ENCODE measurements at places on chromosomes 7 and 10. TPM values are rescaled to one million over a fixed set of nuclear protein-coding genes. Genes with fewer than 3 reads are reported as not detected.

ARPC1B gene
- polyA plus RNA-seq: 245 TPM

COMTD1 gene
- polyA plus RNA-seq: 2.3 TPM

DNA sequence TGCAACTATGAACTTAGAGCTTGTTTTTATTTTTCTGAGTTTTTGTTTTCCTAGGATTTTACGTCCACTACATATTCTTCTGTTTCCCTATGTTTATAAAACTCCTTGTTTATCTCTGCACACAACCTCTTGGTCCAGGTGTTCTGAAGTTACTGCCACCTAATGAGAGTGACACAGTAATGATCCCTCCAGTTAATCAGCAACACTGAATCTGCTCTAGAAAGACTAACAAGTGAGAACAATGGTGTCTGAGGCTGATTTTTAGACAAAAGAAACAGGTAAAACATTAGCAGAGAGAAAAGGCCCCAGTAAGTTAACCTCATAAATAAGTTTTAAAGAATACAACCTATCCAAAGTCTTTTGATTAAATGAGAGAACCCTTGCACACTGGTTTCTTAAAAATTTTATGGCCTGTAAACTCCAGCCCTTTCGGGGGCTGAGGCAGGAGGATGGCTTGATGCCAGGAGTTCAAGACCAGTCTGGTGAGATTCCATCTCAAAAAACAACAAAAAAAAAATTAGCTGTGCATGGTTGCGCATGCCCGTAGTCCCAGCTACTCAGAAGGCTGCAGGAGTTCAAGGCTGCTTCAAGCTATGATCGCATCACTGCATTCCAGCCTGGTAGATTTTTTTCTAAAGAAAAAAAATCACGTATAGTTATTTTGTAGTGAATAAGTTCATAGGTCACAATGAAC lies 397.6 kb downstream of the MAGI2 start:
- no peak for DNase-seq

DNA sequence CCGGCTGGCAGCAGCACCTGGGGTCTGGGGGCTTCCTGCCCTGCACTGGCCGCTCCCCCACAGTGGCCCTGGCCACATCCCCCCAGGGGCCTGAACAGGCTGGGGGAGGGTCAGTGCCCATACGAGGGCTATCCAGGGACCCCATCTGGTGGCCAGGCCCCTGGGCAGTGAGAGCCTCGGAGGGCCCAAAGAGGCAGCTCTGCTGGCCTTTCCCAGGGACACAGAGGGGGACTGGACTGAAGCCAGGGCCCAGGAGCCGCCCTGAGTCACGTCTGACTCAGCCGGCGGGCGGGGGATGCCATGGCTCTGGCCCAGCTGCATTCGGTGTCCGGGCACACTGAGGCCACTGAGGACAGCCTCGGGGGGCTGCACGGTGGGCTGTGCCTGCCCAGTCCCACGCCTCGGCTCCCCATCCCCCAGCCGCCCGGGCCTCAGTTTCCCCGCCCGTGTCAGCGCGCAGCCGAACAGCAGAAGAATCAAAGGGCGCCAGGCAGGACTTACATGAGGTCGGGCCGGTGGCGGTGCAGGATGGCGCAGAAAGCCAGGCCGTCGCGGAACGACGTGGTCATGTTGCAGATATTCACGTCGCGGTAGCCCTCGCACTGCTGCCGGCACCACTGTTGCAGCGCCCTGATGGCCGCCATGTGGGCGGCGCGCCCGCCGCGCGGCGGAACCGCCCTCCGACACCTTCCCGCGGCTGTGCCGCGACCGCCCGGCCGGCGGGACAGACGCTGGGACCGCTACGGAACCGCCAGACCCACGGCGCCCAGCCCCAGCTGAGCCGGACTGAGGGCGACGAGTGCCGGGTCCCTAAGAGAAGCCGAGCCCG lies at the start of gene MICALL2:
Gene MICALL2 (minus strand): TSS at position 788 of the 829 bp plus-strand sequence. CDS start 144 bp downstream, at position 644.
- peak; percentile 65 for DNase-seq

DNA sequence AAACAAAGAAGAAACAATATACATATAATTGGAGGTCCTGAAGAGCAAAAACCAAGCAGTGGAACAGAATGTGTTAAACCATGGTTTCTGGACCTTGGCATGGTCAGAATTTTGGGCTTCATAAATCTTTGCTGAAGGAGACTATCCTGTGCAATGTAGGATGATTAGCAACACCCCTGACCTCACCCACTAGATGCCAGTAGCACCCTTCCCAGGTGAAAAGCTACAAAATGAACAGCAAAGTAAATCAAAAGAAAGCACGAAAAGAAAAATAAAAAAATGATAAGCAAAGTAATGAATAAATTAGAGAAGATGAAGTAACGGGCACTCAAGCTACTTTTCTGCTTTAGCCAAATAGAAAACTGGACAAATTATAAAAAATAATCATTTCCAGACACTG lies 19.2 kb upstream of the ZPBP start:
- DNase-seq: no peak

- DNase-seq: peak; percentile 29
Observed at GRCh38 chr7:135744938-135745702, 3.5 kb downstream of the FAM180A start.

DNA sequence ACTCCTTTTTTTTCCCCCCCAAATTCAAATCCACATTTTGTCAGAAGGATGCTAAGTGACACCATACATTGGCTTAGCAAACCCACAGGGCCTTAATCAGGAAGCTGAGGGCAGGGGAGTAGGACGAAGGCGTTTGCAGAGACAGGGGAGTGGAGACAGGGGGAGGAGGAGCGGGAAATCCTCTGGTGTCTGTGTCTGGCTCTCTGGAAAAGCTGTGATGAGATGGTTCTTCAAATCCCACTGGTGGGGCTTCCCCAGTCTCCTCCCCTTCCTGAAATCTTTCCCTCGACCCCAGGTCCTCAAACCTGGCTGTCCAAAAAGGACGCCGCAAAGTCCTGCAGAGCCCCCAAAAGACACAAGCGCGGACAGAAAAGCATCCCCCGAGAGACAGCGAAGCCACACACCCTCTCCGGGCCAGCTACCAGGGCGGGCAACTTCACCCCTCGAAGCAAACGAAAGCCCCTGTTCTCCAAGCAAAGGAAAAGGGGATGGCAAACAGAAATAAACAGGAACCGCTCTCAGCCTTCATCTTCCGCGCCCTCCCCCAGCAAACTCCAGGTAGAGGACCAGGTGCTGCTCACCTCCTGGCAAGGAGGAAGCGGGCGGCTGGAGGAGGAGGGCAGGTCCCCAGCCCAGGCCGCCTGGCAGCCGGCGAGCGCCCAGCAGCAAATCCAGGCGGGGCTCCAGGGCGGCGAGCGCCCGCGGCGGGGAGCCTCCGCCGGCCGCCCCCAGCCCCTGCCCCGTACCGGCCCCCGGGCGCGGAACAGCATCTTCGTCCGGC lies 520 bp downstream of the ELAPOR2 start:
- no peak for DNase-seq

- no peak for DNase-seq
Observed at GRCh38 chr10:71007516-71007915, 119.2 kb upstream of the PCBD1 start.

GRCh38 chr10:86729677-86730076 lies 26.7 kb upstream of the BMPR1A start:
- DNase-seq: no peak

RNLS gene
- 8.0 TPM for polyA plus RNA-seq

DNA sequence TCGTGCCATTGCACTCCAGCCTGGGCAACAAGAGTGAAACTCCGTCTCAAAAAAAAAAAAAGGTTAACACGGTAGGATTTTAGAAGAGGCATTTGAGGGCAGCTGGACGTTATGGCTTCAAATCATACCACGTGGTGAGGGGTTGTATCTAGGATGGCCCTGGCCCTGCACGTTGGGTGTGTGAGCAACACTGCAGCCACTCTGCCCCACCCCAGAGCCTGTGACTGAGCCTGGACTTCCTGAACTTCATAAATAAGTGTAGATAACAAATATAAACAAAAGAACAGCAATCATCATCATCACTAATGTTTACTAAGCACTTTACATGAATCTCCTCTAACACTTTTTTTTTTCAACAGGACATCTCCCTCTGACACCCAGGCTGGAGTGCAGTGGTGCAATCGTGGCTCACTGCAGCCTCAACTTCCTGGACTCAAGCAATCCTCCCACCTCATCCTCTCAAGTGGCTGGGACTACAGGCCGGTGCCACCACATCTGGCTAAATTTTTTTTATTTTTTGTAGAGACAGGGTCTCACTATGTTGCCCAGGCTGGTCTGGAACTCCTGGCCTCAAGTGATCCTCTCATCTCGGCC lies 169.5 kb upstream of the FRMD4A start:
- DNase-seq: no peak

DNA sequence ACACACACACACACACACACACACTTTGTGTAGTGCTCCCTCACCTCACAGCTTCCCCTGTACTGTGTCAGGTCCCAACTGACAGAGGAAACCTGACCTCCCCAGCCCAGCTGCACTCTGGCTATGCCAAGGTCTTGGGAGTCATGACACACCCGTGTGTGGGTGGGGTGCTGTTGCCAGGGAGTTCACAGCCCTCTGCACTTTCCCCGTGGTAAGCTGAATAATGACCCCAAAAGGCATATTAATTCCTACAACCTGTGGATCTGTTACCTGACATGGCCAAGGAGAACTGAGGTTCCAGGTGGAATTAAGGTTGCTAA lies 8.9 kb upstream of the NANOS1 start:
- no peak for DNase-seq

NME8 gene
- not detected for polyA plus RNA-seq

DNA sequence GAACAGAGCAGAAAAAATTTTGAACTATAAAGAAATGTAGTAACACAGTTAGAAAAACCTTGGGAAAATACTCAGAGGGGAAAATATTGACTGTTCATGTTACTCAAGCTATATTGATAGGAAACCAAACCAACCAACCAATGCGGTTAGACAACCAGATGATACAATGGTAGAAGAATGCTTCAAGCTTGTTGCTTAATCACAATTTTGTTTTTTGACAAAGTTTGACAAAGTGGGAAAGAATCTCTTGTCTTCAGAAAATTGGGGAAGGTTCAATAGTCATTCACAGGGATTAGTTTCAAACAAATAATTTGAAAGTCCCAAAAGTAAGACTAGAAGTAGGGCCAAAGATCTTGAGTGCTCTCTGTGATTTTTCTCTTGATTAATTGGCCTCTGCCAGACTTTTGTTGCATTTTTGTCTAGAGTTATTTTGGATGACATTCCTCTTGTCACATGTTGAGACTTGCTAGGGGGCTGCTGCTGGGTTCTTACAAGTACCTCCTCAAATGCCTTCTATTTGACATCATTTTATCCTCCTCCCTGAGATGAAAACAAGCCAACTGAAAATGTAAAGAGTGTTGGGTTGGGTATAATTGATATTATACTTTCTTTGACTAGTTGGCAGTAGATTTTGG lies 233.1 kb upstream of the PHYHIPL start:
- DNase-seq: no peak

DNA sequence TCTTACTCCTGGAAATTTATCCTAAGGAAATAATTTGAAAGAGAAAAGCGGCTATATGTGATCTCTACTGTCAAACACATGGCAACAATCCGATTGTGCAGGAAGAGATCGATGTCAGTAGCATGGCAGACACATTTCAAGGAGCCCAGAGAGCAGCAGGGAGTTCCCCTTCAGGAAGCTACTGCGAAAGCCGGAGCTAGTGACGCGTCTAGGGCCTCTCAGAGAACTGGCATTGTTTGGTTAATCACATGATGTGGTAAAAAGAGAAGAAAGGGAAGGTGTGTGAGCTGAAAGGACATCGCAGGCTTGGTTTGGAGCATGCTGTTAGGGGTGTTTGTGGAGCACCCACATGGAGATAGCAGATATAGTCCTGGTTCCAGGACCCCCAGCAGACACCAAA lies 74.9 kb downstream of the BEND7 start:
- no peak for DNase-seq

THNSL1 gene
- polyA plus RNA-seq: 1.8 TPM

- DNase-seq: peak; percentile 58
Observed at GRCh38 chr7:119720541-119720940, 552.4 kb upstream of the KCND2 start.

NPC1L1 gene
- polyA plus RNA-seq: 0.42 TPM

DNA sequence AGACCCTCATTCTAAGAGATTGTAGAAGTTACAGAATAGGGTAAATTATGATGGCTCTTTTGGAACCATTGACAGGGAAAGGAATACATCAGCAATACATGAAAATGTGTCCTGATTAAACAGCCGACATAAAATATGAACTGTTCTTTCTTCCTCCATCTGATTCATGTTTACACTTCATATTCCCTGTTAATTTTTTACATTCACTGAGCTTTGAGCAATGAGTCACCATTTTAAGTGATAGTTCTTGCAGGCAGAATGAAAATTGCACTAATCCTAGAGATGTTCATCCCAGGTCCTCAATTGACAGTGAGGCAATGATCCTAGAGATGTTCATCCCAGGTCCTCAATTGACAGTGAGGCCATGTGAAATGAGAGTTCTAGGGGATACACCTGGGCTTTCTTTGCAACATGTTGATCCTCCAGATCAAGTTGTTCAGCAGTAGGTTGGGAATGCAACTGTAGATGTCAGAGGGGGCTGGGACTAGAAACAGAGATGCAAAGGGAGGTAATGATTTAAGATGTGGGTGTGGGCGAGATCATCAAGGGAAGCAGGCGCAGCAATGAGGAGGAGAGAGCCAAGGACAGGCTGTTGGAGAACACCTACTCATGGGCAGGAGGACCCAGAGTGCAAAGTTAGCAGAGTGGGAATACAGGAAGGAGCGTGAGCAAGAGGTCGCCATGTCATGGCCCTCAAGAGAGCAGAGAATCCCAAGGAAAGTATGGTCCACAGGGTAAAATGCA lies 138.7 kb downstream of the ZNF365 start:
- DNase-seq: no peak

GRCh38 chr7:13042605-13043236 lies 355.3 kb downstream of the ARL4A start:
- no peak for DNase-seq

DNA sequence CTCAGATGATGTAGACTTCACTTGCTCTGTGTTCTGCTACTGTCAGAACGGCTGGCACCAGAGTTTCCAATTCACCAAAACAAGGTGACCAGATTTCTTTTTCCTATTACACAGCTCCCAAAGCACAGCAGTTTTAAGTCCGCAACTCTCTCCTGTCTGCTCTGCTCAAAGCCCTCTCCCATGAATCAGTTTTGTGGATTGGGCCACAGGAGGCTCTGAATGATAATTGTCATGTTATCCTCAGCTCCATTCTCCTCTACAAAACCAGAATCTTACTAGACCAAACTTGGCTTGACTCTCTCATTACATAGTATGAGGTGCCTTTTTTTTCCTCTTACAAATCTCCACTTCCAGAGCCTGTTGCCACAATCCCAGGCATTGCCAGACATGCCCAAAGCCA lies 223.5 kb downstream of the SNX13 start:
- no peak for DNase-seq

- no peak for DNase-seq
Observed at GRCh38 chr10:130336617-130337304, 200.6 kb downstream of the GLRX3 start.

DNA sequence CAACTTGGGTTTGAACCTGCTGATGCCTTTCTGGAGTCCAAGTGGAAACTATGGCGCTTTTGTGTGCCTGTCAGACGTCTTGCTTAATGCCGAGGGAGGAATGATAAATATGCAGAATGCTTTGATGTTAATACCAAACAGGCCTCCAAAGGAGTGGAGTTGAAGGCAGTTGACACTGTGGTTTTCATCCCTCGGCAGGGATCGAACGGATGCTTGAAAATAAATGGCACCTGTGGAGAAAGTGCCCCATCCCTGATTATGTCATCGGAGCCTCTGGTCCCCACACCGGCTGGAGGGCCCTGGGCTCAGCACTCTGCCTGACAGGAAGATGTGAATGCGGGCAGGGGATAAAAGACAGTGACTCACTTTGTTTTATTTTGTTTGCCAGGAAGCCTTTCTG lies 148.7 kb upstream of the GPR26 start:
- DNase-seq: no peak

NYAP1 gene
- 0.35 TPM for polyA plus RNA-seq

CASP2 gene
- 18.6 TPM for polyA plus RNA-seq

GRCh38 chr10:124145109-124145870 lies 51.9 kb upstream of the CHST15 start:
- DNase-seq: no peak

NRCAM gene
- polyA plus RNA-seq: 0.24 TPM

Measured in AG04450 (cell line).